ENCODE measurements at places on chromosomes 2 and 18.

DNA sequence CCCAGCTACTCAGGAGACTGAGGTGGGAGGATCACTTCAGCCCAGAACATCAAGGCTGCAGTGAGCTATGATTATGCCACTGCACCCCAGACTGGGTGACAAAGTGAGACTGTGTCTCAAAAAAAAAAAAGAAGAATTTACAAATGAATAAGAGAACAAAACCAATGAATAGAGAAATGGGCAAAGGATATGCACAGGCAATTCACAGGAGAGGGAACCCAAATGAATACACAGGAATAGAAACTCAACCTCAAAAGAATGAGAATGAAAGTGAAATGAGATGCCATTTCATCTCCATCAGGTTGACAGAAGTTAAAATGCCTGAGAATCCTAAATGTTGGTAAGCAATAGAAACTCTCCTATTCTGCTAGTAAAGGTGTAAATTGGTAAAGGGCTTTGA lies 40.2 kb downstream of the CFAP221 start:
- DNase-seq = no peak

DNA sequence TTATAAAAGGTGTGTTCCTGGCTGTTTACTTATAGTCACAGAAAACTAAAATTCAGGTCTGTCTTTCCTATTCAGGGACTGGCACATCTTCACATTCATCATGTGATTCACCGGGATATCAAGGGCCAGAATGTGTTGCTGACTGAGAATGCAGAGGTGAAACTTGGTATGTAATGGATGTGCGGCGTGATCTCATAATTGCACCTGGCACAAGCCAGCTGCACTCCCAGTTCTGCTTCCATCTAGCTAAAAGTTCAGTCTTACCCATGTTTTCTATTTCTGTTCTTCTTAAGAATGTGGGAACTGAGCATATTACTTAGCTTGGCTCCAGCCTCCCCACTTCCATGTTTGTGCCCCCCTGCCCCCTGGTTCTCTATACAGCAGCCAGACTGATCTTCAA lies 131.9 kb downstream of the MAP4K4 start:
- no peak for DNase-seq

GRCh38 chr2:54866868-54867267 lies 143.4 kb downstream of the EML6 start:
- DNase-seq = no peak

DNA sequence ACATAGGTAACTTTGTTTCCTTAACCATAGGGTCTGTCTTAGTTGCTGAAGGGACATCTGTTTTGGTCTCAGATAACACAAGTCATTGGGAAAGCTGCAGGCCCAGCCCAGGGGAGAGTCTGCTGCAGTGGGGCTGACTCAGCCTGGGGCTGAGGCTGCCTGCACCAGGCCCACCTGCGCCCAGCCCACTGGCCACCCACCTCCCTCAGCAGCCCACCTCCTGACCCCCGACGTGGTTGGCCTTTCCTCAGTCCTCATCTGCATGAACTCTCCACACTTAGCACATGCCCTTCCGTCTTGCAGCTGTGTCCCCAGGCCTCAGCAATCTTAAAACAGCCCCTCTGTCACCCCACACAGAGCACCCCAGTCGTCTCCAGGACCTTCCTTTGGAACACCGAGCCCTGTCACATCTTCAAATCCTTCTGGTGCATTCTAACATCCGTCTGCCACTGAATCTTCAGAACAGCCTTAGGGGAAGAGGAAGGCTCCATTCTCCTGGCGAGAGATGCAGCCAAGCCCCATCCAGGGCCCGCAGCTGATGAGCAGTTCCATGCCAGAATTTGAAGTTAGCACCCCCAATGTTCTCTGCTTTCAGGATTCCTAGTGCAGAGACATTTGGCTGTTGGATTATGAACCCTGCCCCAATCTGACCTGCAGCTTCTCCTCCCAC lies 231.4 kb downstream of the SEPTIN10 start:
- no peak for DNase-seq

DNA sequence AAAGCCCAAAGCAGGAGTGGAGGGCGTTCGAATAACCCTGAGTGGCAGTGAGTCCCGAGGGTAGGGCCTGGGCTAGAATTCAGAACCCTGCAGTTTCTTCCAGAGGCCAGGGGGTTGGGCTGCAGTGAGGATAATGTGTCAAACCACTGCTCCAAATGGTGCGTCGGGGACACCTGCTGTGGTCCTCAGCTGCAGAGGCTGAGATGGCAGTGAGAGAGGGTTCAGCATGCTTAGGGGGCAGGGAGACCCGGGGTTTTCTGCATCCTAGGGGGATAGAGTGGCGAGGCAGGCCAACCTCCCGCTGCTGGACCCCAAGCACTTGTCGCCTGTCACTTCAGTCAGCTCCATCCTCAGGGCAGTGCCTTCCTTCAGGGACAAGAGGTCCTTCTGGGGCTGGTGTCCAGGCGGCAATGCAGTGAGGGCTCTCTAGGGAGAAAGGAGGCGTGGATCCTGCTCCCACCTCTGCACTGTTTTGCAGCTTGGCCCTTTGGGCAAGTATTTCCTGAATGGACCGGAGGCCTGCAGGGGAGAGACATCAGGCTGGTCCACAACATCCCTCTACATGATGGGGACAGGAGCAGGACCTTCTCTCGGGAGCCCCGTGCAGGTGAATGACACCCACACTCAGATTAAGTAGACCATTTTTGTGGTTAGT lies 8.4 kb upstream of the NTSR2 start:
- DNase-seq = no peak

- DNase-seq = peak; percentile 74
Observed at GRCh38 chr2:152740743-152741328, 22.4 kb downstream of the ARL6IP6 start.

GRCh38 chr2:235394278-235394828 lies 99.5 kb upstream of the AGAP1 start:
- no peak for DNase-seq

GRCh38 chr2:235749121-235749770 lies 255.4 kb downstream of the AGAP1 start:
- DNase-seq = no peak

DNA sequence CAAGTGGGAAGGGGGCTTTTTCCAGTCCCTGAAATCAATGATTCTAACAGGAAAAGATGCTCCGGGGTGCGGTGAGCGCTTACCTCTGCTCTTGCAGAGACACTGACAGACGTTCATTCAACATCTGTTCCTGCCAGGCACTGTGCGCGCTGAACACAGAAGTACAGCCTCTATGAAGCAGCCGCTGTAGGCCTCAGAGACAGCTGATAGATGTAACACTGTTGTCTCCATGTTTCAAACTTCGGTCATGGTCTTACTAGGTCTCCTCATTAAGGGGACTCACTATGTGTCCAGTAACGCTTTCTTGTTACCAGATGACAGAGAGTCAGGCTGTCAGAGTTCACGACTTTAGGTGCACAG lies 649 bp upstream of the CLIP4 start:
- peak; percentile 7 for DNase-seq

DNA sequence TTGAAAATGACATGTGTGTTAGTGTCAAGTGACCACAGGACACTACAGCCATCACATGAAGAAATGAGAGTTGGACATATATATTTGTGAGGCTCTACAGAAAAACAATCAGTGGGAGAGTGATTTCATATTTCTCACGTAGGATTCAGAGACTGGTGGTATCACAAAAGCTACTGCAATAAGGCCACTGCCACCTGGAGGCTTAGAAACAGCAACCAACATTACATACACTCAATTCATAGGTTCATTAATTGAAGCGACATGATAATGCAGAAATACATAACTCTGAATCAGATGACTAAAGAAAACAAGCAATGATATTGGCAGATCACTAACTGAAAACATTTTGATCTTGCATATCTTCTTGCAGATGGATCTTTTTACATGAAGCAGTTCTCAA lies 248.1 kb upstream of the KLHL14 start:
- DNase-seq = no peak

DNA sequence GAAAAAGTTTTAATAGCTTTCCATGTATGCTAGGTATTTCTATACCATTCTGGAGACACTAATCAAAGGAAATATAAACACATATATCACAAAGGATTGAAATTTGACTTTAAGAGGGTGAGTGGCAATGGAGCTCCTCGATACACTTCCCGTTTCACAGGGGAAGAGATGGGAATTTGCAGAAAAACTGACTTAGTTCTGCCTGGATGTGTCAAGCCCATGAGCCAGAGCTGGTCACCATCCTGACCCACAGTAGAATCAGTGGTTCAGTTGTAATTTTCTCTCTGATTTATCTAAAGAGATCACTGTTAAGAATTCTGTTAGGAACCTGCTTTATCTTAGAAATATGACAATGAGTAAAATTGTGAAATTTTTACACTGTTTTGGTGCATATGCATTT lies 34.2 kb downstream of the PLCL1 start:
- DNase-seq = no peak

DNA sequence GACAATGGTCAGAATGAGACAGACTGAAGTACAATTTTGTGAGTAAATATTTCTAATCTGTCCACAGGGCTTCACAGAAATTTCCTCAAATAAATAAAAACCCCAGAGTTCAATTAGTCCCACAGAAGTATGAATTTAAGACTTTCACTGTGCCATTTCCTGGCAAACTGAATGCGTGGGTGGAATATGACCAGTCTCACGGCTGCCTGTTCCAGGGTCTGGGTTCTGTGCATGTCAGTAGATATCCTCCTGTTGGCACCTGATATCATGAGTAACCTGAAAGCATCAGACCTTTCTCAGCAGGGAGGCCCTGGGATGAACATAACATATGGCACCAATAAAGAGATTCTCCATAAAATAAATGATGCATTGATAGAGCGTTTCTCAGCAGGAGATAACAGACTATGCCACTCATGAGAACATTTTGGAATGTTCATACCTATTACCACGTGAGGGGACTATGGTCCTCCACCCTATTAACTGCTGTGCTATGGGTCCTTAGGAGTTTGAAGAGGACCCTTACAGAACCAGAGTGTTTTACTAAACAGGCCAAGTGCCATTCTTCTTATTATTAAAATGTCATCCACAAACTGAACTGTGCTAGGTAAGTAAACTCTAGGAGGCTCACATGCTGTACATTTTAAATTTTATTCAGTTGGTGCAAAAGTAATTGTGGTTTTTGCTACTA lies 10.6 kb upstream of the MALL start:
- no peak for DNase-seq

GRCh38 chr2:136718273-136718672 lies 47.1 kb upstream of the THSD7B start:
- no peak for DNase-seq

DNA sequence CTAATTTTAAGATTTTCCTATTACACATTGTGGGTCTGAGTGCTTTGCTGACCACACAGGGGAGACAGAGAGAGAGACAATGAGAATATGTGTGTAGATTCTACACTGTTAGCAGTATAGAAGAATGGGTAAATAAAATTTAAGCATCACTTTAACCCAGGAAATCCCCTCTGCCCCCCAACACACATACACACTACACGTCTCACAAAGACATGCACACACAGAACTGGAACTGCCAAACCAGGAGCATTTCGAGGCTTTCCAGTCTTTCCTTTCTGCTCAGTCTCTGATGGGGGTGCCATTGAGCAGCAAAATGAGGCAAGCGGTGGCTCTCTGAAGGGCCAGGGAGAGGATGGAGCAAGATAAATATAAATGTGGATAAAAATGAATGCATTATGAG lies 2.5 kb downstream of the MERTK start:
- no peak for DNase-seq

GRCh38 chr2:96957244-96957643 lies 29.1 kb downstream of the FAM178B start:
- DNase-seq = no peak

DNA sequence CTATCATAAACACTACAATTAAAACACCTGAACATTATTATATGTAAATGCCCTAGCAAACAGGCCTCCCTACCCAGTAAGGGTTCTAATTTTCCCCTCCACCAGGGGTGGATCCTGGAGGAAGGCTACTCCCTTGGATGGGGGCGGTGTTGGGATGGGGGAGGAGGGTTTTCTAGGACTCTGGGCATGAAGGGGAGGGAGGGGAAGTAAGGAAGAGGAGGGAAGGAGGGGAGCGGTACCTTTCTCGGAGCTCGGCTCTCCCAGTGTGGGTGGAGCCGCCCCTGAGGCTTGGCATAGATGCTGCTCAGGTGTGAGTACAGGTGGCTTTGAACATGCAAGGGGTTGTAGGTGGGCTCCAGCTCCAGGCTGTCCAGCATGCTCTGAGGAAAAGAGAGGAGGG lies 5.4 kb downstream of the DOK1 start:
- no peak for DNase-seq

DNA sequence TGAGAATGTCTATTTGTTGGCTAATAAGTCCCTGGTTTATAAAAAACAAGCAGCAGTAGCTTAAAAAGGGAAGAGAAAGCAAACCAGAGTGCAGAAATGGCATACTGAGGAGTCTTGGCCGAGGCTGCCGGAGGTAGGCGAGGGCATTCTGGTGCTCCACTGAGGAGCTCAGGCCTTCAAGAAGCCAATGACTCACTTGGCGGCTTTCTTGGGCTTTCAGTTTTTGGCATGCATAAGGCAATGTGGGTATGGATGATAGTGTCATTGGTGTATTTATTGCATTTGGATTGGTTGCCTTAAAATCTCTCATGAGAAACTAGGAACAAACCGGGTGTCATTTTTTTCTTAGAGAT lies 119.6 kb upstream of the ARL5A start:
- no peak for DNase-seq

GRCh38 chr2:119487434-119488244 lies 36.6 kb downstream of the SCTR start:
- no peak for DNase-seq

- DNase-seq = no peak
Observed at GRCh38 chr2:105697781-105698449, 46.8 kb upstream of the NCK2 start.

GRCh38 chr2:146301287-146301686 lies 1543.5 kb upstream of the ACVR2A start:
- DNase-seq = no peak

DNA sequence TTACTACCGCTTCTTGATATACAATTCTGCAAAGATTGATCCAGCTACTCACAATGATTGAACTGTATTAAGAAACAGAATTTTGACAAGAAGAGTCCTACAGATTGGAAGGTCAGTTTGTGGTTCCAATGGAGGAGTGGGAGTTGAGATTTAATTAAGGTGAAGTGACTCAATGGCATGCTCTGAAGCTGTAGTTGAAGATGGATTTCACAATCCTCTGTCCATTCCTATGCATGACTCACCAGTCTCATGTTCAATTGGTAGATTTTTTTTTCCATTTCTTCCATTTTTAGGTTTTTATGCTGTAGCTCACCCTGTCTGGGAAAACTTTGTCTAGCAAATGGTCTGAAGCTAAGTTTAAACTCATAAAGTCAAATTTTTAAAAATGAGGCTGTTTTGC lies 83.3 kb downstream of the DPP4 start:
- DNase-seq = no peak

- DNase-seq = no peak
Observed at GRCh38 chr2:239008677-239009588, 161.0 kb downstream of the TWIST2 start.

GRCh38 chr2:11147263-11147662 lies 8.0 kb upstream of the SLC66A3 start:
- no peak for DNase-seq

DNA sequence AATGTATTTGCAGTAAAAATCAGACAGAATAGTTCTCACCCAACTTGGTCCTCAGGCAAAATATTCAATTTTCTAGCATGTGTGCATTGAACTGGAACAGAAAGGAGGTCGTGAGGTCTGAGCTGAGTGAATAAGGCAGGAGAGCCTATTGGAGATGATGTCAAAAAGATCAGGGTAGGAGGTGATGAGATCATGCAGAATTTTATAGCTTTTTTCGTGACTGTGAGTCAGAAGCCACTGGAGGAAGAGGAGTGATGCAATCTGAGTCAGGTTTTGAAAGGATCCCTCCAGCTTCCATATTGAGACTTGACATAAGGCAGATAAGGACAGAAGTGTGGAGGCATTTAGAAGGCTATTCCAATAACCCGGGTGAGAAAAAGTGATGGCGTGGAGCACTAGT lies 299.5 kb upstream of the SOX11 start:
- no peak for DNase-seq
